ENCODE measurements at places on chromosomes 6 and 20.

- DNase-seq: no peak
Observed at GRCh38 chr20:37651932-37652331, 41.9 kb upstream of the CTNNBL1 start.

GRCh38 chr6:106889692-106890091, 84.8 kb downstream of the CD24 start:
- DNase-seq: no peak

DNA sequence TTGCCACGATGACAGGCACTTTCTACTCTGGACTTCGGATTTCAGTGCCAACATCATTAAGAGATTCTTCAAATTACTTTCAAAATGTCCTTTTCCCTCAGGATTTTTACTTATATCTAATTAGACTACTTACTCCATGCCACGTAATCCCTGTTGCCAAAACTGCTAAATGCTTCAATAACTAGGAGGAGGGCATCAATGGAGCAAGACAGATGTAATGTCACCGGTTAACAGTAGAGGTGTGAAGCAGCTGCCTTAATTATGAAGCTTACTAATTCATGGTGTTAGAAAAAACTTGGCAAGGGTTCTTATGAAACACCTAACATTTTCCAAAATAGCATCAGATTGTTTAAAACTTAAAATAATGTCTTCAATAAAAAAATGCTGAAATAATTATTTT, 111.2 kb upstream of the SIM1 start:
- DNase-seq: no peak

DNA sequence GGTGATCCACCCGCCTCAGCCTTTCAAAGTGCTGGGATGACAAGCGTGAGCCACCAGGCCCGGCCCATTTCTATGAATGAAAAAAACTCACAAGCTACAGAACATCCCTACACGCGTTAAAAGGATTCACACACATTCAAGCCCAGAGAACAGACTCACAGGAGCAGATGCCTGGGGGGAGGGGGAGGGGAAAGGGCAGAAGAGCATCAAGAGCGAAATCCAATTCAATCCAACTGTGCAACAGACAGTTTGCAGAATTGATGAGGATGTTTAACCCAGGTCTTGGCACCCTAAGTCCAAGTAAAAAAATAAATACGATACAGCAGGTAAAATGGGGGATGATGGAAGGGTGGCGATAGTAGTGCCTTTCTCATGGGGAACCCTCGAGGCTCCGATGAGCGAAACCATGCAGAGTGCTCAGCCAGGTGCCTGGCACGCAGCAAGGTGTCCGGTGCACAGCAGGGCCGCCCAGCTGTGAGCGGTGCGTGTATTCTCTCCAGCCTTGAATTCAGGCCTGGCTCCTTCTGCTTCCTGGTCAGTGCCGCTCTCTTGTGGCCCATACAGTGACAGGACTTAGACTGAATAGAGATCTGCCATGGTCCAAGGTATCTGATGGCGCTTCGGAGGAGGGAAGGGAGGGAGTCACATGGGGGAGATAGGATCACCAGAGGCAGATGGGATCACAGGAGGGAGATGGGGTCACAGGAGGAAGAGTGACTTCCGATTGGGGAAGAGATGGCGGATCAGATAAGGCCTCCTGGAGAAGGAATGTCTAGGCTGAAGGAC, 35.4 kb upstream of the ANGPT4 start:
- DNase-seq: peak; percentile 70

GRCh38 chr20:20333866-20334265, 34.0 kb upstream of the INSM1 start:
- no peak for DNase-seq

- DNase-seq: no peak
Observed at GRCh38 chr6:153677522-153677921, 361.5 kb upstream of the OPRM1 start.

DNA sequence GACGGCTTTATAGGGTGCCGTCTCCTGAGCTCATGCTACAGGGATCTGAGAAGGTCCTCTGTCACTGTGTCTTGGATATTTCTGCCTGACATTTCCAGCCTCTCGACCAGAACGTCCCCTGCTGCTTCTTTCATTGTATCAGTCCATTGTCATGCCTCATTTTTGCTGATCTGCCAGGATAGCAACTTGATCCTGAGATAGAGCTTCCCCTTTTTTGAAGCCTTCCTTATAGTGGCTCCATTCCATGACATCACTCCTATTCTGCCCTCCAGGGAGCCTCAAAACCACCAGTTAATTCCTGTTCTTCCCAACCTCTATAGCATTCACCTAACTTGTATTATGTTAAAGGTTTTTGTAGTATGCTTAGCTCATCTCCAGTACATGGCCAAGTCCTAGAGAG, 431.8 kb upstream of the NOX3 start:
- no peak for DNase-seq

GRCh38 chr20:22106308-22106938, 401.0 kb downstream of the PAX1 start:
- peak; percentile 21 for DNase-seq

DNA sequence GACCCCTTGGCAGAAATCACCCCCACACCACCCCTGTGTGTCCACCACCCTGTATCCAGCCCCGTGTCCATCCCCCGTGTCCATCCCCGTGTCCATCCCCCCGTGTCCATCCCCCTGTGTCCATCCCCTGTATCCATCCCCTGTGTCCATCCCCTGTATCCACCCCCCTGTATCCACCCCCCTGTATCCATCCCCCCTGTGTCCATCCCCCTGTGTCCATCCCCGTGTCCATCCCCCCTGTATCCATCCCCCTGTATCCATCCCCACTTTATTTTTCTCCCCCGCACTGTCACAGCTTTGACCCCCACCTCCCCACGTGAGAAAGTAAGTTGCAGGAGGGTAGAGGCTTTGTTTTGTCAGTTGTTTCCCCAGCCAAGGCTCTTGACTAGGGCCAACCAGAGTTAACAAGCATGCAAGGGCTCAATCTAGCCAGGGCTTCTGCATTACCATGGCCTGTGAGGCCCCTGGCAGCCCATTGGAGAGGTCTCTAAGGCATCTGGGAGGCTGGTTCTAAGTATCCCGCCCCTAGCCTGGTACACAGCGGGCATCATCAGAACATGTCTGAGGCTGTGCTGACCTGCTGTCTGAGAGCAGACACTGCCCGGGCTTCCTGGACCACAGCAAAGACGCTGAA, 18.1 kb upstream of the SIRPA start:
- DNase-seq: peak; percentile 44

DNA sequence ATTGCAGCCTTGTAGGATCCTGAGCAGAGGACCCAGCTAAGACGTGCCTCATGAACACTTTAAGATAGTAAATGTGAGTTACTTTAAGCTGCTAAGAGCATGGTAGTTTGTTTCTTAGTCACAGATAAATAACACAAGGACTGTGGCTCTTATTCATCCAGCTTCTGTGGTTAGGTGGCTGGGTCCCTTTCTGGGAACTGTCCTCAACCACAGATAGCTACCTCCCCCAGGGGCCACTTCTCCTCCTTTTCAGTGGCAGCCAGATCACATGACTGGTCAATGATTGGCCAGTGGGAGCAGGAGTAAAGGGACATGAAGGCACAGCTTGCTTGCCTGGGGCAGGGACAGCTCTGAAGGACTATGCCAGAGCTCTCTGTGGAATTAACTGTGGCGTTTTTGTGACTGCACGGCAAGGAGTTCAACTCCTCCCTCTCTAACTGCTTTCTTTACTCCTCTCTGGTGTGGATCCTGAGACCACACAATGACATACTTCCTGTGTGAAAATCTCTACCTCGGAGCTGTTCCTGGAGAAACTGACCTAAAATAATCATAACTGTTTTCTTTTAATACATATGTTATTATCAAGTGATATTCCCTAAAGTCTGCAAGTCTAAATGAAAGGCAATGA, 76.5 kb downstream of the NRN1 start:
- DNase-seq: no peak

- DNase-seq: no peak
Observed at GRCh38 chr20:10641467-10641866, 32.3 kb downstream of the JAG1 start.

DNA sequence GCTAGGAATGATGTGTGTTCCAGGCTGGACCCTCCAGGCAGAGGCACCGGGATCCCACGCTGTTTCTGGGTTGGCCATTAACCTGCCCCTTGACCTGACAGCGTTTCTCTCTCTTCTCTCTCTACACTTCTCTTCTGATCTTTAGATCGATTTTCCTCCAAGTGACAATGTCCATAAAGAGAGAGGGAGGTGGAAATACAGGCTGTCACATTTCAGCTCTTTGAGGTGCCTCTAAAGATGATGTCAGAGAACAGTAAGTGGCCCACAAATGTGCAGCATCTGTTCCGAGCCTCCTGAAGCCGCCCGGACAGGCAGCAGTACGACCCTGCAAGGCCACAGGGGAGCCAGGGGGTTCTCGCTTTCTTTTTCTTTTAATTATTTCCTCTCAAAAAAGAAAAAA, 2.5 kb upstream of the SLCO4A1 start:
- no peak for DNase-seq

- no peak for DNase-seq
Observed at GRCh38 chr6:106514583-106514885, 114.8 kb downstream of the RTN4IP1 start.

DNA sequence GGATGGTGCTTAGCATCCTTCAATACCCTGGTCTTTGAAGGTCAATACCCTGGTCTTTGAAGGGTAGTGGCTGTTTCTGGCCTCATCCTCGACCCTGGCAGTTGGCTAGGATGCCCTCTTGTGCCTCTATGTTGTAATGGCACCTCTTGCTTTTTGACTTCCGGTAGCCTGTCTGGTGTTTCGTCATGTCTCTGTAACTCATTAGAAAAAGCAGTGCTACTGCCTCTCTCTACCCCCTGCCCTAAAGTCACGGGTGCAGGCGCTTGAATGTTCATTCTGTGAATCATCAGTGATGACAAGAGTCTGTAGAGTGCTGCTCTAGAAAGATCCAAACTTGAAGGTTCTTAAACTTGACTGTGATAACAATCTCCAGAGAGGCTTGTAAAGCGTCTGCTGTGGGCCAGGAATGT, 28.3 kb downstream of the RSPO4 start:
- DNase-seq: peak; percentile 75

DNA sequence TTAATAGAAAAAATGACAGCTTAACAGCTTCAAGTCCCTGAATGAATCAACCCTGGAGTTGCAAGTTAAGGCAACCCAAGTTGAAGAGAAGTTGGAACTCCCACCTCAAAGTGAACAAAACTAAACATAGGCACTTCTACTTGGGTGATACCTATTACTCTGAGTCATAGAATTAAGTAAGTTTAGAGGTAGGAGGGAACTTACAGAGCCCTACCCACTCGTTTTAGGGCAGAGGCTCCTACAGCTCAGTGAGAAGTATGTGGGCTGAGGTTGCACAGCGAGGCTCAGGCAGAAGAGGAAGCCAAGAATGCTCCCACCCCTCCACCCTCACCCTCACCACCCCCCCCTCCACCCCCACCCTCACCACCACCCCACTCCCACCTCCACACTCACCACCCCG, 42.2 kb downstream of the NFATC2 start:
- DNase-seq: no peak

DNA sequence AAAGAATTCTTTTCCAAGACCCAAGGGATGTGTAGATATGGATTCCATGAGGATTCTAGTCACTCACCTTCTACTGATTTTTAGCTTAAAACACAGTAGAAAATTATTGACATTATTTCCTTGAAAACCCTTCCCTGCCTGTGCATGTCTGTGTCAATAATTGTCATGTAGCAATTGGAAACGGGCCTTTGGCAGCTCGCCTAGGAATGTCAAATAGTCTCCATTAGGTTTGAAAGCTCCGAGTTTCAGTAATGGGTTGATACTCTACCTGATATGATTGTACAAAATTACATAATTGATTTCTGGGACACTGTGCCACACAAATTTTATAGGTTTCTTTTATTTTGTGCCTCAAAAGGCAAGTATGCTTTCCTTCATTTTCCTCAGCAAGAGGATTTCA, 515.2 kb upstream of the ARID1B start:
- peak; percentile 29 for DNase-seq

DNA sequence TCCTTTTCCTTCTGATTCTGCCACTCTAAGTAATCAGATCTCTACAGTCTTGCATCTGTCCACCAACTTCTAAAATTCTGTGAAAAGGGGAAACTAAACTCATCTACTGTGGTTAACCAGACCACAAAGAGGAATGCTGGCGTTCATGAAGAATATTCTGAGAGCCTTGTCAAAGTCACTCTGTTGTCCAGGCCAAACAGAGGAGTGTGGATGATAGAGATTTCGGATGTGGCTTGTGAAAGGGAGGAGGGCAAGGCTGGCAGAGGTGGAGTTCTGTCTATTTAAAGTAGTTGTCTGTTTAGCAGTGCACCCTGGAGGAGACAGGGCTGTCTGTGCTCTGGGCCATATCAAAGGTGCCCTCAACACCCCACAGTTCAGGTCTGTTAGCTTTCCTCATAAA, 33.9 kb downstream of the CCN2 start:
- no peak for DNase-seq

- no peak for DNase-seq
Observed at GRCh38 chr20:1507276-1507675, 16.1 kb upstream of the SIRPB2 start.

DNA sequence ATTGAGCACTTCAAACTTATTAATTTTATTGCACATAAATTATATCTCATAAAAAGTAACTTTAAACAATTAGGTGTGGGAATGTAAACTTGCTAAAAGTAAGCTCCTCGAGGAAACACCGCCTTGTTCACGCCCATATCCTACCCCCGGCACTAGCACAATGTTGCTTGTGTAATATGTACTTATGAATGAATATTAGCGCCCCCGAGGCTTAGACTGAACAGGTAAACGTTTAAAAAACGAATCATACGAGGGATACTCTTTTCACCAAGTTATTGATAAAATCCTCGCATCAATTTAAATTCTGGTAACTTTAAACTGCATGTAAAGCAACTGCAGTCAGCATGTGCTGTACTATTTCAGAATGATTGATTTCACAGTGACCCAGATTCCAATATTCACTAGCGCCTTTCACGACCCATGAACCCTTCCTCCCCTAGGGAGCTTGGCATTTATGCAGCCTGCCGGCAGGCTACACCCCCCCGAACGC, 637 bp downstream of the TFB1M start:
- no peak for DNase-seq

GRCh38 chr6:17397764-17398194, 4.4 kb downstream of the CAP2 start:
- no peak for DNase-seq

GRCh38 chr6:125041740-125042459, 79.7 kb downstream of the RNF217 start:
- DNase-seq: no peak

DNA sequence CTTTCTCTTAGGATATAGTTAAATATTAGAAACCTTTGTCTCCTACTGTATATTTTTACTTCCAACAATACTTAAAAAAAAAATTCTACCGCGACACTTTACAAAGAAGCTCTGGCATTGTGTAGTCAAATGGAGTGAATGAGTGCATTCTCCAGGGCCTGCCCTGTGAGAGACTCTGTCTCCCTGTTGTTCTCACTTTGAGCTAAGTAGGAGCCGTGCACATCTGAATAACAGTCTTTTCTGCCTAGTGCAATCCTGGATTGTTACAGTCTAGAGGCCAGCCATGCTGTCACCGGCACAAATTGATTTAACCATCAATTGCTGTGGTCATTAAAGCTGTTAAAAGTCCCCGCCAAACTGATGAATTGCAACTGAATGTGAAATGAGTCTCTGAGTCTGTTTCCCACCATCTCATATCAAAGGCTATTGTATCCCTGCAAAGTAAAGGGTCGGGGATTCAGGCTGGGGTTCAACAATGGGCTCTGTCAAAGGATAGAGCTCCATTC, 156.0 kb downstream of the RFPL4B start:
- peak; percentile 0 for DNase-seq
